ENCODE measurements at places on chromosomes 13 and 19.

DNA sequence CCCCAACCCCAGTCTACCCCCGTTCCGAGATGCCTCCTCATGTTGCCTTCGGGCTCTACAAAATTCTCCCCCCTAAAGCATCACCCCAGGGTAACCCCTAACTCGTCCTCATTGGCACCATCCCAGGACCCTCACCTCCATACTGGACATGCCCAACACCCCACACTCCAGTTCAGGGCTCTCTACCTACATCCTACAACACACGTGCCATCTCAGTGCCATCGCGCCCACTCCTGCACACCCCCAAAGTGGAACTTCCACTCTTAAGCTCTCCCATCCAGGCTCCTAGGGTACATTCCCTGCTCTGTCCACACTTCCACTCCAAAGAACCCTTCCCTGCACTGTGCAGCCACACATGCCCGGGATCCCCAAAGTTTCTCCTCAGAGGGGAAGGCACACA lies 827 bp upstream of the FKRP start:
- no peak for DNase-seq

DNA sequence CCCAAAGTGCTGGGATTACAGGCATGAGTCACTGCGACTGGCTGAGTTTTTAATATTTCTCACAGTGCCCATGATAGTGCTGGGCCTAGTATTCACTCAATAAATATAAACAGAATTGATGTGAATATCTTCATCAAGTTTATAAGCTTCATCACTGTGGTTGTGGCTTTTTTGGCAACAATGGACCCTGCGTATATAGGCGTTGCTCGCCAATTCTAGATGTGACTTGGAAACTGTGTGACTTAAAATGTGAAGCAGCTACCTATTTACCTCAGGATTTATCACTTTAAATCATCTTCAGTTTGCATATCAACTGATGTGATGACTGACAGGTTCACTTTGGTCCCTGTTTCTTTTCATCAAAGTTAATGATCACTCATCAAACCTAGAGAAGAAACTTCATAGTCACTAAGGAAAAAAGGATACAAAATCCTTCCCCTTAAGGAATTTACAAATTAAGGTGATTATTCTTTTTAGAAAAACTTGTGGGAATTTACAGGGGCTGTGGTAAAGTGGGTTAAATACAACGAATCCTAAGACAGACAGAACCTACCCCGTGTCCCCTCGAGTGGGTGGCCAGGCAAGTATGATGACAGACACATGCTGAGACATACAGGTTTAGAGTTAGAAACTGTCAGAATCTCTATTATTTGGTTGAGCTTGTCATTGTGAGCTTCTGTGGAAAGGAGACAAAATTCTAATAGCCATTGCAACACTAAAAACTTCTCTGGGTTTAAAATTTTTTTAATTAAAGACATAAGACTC lies 101.3 kb downstream of the AKAP11 start:
- DNase-seq, result no peak

DNA sequence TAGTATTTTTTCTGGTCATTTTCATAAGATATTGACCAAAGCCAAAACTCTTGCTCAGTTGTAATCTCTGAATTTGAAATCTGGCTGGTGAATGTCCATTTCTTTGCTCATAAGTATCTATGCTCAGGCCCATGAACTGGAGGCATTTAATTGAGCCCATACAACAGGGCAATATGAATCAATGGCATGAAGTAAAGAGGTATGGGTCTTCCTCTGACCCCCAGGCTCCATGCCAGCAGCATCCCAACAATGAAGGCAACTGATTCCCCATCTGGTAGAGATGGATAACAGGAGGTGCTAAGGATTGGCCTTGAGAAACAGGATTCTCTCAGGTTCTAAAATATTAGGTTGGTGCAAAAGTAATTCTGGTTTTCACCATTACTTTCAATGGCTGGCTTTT lies 330.8 kb downstream of the LIG4 start:
- DNase-seq, result no peak

- no peak for DNase-seq
Measured at GRCh38 chr13:88862095-88862620, 1191.0 kb downstream of the SLITRK5 start.

- no peak for DNase-seq
Measured at GRCh38 chr19:11530432-11530831, 1.5 kb upstream of the ECSIT start.

DNA sequence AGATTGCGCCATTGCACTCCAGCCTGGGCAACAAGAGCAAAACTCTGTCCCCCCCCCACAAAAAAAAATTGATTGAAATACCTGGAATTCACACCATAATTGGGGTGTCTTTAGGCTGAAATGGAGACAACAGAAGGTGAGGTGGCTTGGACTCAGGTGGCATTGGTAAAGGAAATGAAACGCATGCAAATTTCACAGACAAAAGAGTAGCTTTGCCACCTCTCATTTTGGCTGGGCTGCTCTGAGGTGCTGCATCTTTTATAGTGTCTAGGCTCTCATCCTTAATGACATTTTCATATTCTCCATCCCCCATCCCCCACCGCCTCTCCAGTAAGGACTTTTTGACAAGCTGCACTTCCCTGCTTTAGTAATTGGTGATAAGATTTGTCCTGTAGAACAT lies 6.9 kb downstream of the UBE2L5 start:
- DNase-seq, result no peak

DNA sequence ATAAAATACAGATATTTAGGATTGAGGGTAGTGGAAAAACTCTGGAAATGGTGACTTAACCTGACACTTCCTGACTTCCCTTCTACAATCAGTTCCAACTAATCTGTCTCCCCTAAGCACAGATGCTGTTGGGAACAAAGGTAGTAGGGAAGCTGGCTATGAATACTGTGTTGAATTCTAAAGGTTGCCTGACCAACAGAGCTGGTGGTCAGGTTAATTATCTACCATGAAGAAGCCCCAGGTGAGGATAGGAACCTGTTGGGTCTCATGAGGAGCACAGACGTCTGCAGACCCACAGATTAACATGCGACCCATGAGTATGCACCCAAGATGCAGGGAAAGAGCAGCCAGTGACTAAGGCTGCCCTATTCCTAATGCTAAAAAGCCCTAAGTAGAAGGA lies 172.3 kb downstream of the DIAPH3 start:
- no peak for DNase-seq

DNA sequence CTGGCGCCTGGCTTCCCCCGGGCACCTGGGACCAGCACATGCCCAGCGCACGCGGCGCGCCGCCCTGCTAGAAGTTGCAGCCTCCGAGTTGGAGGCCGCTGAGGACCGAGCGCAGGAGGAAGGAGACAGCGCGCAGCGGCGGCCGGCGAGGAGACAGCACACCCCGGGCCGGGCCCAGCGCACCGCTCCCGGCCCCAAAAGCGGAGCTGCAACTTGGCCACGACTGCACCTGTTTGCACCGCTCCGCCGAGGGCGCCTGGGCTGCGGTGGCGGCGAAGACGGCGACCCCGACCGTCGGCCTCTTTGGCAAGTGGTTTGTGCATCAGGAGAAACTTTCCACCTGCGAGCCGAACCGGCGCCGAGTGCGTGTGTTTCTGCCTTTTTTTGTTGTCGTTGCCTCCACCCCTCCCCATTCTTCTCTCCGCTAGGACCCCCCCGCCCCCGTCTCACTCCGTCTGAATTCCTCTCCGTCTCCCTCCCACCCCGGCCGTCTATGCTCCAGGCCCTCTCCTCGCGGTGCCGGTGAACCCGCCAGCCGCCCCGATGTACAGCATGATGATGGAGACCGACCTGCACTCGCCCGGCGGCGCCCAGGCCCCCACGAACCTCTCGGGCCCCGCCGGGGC lies at the start of gene SOX1:
TSS of gene SOX1 (plus strand) at position 34 of the 626 bp plus-strand sequence. CDS start at position 544, 510 bp downstream.
- no peak for DNase-seq

GRCh38 chr13:75512253-75512652 lies 25.4 kb downstream of the COMMD6 start:
- DNase-seq, result no peak

DNA sequence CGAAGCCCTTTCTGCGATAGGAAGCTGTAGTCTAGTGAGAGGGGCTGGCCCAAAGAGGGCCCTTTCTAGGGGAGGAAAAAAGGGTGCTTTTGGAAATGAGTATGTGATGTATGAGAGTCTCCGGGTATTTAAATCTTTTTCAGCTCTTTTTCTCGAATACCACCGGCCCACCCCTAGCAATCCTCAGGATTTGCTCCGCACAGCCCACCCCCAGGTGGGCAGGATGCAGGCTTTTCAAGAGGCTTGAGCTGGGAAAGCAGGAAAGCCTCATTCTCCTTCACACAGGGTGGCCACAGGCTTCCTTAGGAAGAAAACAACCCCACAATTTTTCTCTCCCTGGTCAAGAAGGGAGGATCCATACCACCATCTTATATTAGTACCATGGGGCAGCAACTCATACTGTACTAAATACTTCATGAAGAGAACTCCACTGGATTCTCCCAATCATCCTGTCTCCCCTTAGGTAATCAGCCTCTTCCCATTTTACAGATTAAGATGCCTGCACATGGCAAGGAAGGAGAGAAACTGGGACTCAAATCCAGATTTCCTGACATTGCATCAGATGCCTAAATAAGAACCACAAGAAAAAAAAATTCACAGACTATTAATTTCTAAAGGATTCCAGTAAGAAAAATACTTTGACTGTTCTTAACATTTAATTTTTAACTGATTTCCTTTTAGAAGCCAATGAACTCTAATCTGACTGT lies 84.4 kb downstream of the STK24 start:
- no peak for DNase-seq

DNA sequence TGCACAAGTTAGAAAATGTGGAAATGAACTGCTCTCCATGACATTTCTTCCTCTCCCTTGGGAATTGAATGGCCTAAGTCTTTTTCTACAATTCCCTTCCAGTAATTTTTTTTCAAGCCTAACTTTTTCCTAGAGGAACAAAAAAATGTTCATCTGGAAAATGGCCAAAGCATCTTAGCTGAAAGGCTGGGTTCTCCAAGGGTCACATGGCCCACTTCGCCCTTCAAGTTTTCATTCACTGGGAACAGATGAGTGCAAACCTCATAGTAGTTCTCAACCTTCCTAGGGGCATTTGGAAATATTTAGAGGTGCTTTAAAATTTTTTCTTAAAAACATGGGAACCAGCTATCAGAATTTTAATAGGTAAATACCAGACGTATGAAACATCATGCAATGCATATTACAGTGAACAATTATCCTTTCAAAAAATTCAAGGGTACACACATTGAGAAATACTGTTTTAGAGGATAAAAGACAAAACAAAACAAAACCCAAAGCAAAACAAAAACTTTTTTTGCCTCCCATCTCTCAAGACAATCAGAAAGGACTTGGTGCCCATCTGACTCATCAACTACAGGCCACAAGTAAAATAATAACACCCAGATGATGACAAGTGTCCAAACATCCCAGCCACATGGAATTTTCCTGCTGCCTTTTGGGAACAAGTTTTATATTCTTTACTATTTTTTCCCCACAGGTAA lies 208.8 kb downstream of the SLITRK6 start:
- no peak for DNase-seq

DNA sequence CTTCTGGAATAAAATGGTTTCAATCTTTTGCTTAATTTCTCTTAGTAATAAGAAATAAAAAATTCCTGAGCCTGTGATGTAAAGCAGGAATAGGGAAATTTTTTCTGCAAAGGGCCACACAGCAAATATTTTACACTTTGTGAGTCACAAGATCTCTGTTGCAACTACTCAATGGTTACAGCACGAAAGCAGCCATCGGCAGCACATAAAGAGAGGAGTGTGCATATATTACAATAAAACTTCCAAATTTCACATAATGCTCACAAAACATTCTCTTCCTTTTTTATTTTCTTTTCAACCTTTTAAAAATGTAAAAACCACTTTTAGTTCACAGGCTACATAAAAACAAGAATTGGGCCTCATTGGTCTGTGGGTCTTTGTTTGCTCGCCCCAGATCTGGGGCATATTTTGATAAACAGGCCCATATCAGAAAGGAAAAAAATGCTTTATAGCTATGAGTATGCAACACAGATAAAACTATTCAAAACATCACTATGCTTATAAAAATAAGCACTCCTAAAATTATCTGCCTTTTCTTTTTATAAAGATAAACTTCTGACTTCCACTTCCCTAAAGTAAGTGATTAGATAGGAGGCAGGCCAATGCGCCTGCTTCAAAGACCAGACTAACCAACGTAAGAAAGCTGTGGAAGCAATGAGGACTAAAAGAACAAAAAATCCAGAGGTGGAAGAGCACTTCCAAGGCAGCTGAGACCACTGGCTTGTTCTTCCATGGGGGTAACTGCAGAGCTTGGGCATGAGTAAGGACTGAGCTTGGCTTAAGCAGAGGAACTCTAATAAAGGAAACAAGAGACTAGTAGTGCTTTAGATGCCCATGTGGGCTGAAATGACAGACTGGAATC lies 26.5 kb downstream of the MYCBP2 start:
- no peak for DNase-seq

DNA sequence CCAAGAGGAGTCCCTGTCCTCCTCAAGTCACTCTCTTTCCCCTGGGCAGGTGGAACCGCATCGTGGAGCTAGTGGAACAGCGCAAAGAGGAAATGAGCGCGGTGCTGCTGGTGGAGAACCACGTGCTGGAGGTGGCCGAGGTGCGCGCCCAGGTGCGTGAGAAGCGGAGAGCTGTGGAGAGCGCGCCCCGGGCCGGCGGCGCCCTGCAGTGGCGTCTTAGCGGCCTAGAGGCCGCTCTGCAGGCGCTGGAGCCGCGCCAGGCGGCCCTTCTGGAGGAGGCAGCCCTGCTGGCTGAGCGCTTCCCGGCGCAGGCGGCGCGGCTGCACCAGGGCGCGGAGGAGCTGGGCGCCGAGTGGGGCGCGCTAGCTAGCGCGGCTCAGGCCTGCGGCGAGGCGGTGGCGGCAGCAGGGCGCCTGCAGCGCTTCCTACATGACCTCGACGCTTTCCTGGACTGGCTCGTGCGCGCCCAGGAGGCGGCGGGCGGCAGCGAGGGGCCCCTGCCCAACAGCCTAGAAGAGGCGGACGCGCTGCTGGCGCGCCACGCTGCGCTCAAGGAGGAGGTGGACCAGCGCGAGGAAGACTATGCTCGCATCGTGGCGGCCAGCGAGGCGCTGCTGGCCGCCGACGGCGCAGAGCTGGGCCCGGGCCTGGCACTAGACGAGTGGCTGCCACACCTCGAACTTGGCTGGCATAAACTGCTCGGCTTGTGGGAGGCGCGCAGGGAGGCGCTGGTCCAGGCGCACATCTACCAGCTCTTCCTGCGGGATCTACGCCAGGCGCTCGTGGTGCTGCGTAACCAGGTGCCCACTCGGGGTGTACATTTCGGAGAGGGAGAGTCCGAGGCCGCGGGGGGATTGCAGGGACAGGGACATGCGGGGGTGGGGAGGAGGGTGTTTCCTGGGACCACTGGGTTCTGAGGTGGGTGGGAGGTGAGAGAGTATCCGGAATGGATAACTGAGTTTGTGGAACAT lies 52.8 kb downstream of the SPTBN4 start:
- DNase-seq, result no peak
